Tracheal epithelial cell (primary cell): ENCODE measurements at places on chromosomes 13 and 19. TPM values are rescaled to one million over a fixed set of nuclear protein-coding genes. Genes with fewer than 3 reads are reported as not detected.

POLR1G gene
- total RNA-seq, result 23.9 and 25.2 TPM in 2 replicates

EBI3 gene
- total RNA-seq, result 0.96 TPM in 1 of 2 replicates, not detected in the other

SLC15A1 gene
- total RNA-seq, result 0.21 and 0.72 TPM in 2 replicates

LRFN3 gene
- 1.7 and 2.1 TPM in 2 replicates for total RNA-seq

TMEM255B gene
- 0.48 and 3.0 TPM in 2 replicates for total RNA-seq

SHISA7 gene
- total RNA-seq, result not detected in 2 replicates

PTPRS gene
- 29.6 and 35.7 TPM in 2 replicates for total RNA-seq

ARRDC2 gene
- 6.6 and 12.8 TPM in 2 replicates for total RNA-seq

OVOL3 gene
- not detected in 2 replicates for total RNA-seq

ZNF382 gene
- 2.8 and 5.3 TPM in 2 replicates for total RNA-seq

FLT3LG gene
- total RNA-seq, result not detected in 2 replicates

ZNF208 gene
- 0.48 and 2.6 TPM in 2 replicates for total RNA-seq

ECSIT gene
- total RNA-seq, result 41.2 and 71.0 TPM in 2 replicates

BEST2 gene
- not detected in 2 replicates for total RNA-seq

PRMT1 gene
- 264 and 577 TPM in 2 replicates for total RNA-seq

MPND gene
- 2.8 and 4.3 TPM in 2 replicates for total RNA-seq

SHANK1 gene
- not detected in 2 replicates for total RNA-seq

C3 gene
- 5.1 and 32.8 TPM in 2 replicates for total RNA-seq

KLF1 gene
- total RNA-seq, result 0.24 TPM in 1 of 2 replicates, not detected in the other

LRRC4B gene
- not detected in 2 replicates for total RNA-seq

FXYD1 gene
- total RNA-seq, result not detected in 2 replicates

LYL1 gene
- total RNA-seq, result 0.72 and 4.3 TPM in 2 replicates

JUNB gene
- 221 and 311 TPM in 2 replicates for total RNA-seq

ZNF491 gene
- 0.72 and 0.85 TPM in 2 replicates for total RNA-seq

IZUMO2 gene
- not detected in 2 replicates for total RNA-seq

C19orf38 gene
- total RNA-seq, result under 0.01 and 1.7 TPM in 2 replicates

CASP14 gene
- 0.21 and 0.72 TPM in 2 replicates for total RNA-seq

DNAAF3 gene
- total RNA-seq, result 1.2 and 1.5 TPM in 2 replicates

PDS5B gene
- total RNA-seq, result 7.7 and 13.6 TPM in 2 replicates

RCBTB2 gene
- total RNA-seq, result 3.1 and 4.9 TPM in 2 replicates

CNMD gene
- total RNA-seq, result 0.24 TPM in 1 of 2 replicates, not detected in the other

MBD3L3 gene
- not detected in 2 replicates for total RNA-seq

ATP4A gene
- not detected in 2 replicates for total RNA-seq

ACP7 gene
- total RNA-seq, result 0.43 and 1.4 TPM in 2 replicates

CRTC1 gene
- total RNA-seq, result 0.72 and 1.1 TPM in 2 replicates

VASP gene
- 97.2 and 161 TPM in 2 replicates for total RNA-seq

VAV1 gene
- 1.7 and 2.3 TPM in 2 replicates for total RNA-seq

IQCN gene
- total RNA-seq, result under 0.01 TPM in 1 of 2 replicates, not detected in the other

CEACAM20 gene
- total RNA-seq, result not detected in 2 replicates

KLK6 gene
- total RNA-seq, result 0.85 and 3.1 TPM in 2 replicates

KATNAL1 gene
- total RNA-seq, result 4.3 and 13.3 TPM in 2 replicates

CYP2F1 gene
- not detected in 2 replicates for total RNA-seq

CALR3 gene
- 0.64 TPM in 1 of 2 replicates, not detected in the other for total RNA-seq

ZNF675 gene
- 4.3 and 6.3 TPM in 2 replicates for total RNA-seq

YJEFN3 gene
- total RNA-seq, result 0.64 and 0.72 TPM in 2 replicates

TPTE2 gene
- total RNA-seq, result not detected in 2 replicates

CYP2A6 gene
- total RNA-seq, result not detected in 2 replicates

CDK8 gene
- 24.3 and 25.8 TPM in 2 replicates for total RNA-seq

ACP5 gene
- total RNA-seq, result 46.7 and 66.5 TPM in 2 replicates

SERPINE3 gene
- total RNA-seq, result not detected in 2 replicates

IGSF23 gene
- total RNA-seq, result 0.48 TPM in 1 of 2 replicates, not detected in the other

LYPD5 gene
- total RNA-seq, result 1.5 and 2.7 TPM in 2 replicates

CLEC17A gene
- total RNA-seq, result not detected in 2 replicates

CABP5 gene
- not detected in 2 replicates for total RNA-seq

GPX4 gene
- total RNA-seq, result 444 and 452 TPM in 2 replicates

RNF113B gene
- total RNA-seq, result not detected in 2 replicates

KIR3DL1 gene
- not detected in 2 replicates for total RNA-seq

ATCAY gene
- total RNA-seq, result not detected in 2 replicates
